ENCODE measurements at places on chromosomes 7 and 10.

- DNase-seq = no peak
These were observed 34.4 kb upstream of the GRM8 start for GRCh38 chr7:127287133-127287532.

DNA sequence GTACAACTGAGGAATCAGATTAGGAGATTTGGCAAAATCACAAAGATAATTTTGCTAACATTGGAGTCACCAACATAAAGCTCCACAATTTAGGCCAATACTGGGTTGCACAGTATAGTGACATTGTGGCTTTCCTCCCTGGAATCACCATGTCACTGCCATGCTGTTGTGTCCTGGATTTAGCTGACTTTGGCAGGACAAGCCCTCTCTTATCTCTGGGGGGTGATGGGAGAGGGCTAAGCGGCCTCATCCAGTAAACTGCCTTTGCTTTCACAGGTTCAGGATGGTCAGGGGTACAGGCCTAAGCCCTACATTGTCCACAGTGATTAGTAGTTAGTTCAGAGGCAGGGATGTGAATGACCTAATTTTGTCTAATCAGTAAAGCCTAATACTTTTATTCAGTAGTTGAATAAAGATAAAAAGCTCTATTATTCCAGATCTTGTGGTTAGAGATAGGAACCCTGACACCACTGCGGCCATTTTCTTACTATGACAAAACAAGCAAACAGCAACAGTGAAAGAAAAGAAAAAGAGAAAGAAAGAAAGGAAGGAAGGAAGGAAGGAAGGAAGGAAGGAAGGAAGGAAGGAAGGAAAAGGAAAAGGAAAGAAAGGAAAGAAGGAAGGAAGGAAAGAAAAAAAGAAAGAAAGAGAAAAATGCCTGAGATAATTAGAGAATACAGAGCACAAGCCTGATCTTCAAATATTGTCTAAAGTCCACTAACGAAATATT, 140.1 kb downstream of the ETV1 start:
- no peak for DNase-seq

- no peak for DNase-seq
These were observed 5.9 kb downstream of the TTYH3 start for GRCh38 chr7:2637505-2638223.

DNA sequence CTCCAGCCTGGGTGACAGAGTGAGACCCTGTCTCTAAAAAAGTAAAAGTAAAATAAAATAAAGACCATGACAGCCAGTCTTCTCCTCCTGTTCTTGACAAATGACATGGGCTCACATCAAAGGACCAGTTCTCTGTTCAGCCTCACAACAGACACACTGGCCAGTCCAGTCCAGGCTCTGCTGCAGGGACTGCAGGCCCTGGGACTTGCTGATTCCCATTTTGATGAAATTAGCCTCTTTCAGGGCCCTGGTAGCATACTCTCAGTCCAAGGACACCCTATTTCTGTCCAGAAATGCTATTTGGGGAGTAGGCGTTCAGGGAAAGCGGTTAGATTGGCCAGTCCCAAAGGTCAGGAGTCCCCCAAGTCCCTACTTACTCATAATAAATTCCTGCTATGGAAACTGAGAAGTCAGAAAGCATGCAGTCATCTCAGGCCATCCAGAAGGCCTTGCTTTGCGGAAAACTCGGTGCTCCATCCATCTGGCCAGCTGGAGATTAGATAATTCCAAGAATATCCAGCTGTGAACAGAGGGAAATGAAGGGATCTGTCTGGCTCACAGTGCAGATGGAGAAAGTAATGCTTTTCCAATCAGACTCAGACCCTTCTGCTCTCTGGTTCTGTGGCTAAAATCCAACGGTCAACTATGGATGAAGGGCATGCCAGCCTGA, 74.4 kb downstream of the RAB11FIP2 start:
- DNase-seq = no peak

- DNase-seq = no peak
These were observed 21.4 kb downstream of the LRRC17 start for GRCh38 chr7:102934239-102934638.

GRCh38 chr10:618229-618989, 71.1 kb downstream of the DIP2C start:
- no peak for DNase-seq

DNA sequence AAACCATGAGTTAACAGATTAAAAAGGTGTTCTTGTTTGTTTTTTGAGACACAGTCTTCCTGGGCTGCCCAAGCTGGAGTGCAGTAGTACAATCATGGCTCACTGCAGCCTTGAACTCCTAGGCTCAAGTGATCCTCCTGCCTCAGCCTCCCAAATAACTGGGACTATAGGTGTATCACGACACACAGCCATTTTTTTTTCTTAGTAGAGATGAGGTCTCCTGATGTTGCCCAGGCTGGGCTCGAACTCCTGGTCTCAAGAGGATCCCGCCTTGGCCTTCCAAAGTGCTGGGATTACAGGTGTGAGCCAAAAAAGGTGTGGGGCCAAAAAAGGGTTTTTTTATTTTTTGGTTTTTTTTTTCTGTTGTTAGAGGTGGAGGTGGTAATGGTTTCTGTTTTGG, 29.3 kb downstream of the KMT2C start:
- DNase-seq = no peak

GRCh38 chr7:156545979-156546378, 94.6 kb upstream of the RNF32 start:
- no peak for DNase-seq

DNA sequence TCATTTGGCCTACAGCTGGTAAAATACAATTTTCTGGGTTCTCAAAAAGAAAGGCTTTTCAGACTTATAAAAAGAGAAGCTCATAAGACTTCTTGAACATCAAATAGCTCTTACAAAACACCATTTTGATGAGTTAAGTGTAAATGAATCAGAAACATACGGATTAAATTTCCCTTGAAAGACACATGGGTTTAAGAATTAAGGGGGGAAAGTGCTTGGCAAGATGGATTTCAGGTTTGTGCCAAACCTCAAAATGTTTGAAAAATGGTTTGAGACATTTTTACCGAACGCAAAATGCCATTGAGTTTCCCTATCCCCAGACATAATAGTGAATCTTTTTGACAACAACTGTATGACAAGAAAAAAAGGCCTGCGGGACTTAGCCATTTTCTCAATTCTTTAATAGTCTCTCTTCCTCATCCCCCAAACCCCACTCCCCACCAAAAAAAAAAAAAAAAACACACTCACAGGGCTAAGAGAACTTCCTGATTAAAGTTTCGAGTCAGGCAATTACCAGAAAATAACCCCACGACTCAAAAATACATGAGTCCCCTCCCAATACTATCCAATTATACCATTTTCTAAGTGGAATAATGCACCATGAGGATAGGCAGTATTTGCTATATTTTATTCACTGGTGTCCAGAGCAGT, 260.1 kb downstream of the TRIL start:
- DNase-seq = no peak

DNA sequence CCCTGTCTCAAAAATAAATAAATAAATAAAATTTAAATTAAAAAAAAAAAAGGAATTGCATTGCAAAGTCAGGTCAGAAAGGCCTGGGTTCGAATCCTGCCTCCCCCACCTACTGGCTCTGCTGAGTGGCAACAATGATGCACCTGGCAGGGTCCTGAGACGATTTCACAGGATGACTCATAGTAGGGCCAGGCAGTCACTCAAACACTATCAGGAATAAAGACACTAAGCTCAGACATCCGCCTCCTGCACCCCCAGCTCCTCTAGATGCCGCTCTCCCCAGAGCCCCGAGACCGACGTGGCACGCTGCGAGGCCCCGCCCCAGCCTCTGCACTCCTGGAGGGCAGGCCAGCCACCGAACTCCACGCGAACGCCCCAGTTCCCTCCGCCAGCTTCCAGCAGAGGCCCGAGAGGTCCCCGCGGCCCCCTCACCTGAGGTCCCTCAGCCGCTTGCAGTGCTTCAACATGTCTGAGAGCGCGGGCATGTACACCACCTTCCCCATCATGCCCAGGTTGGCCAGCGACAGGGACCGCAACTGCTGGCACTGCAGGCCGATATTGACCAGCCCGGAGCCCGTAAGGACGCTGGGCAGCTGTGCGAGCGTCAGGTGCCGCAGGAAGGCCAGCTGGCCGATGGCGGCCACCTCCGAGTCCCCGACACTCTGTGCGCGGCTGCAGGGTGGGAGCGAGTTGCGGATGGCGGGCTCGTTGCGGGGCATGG, 76.6 kb upstream of the TNRC18 start:
- no peak for DNase-seq
